ENCODE measurements at places on chromosomes 7 and 10.

- no peak for DNase-seq
These were observed 15.0 kb downstream of the FZD9 start for GRCh38 chr7:73448609-73449008.

DNA sequence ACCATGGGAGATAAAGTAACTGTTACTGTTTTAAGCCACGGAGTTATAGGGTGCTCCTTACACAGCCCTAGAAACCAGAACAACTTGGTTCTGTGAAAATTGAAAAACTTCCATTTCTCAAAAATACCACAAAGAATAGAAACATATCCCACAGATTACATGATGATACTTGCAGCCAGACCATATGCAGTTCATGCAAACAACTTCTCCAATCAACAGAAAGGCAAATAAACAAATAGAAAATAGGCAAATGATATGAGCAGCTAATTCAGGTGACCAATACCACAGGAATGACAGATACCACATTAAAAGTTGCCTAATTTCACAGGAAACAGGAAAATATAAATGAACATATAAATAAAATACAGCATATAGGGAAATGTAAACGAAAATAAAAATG is 297.5 kb downstream of the HTR7 start:
- no peak for DNase-seq

- no peak for DNase-seq
These were observed 433.4 kb upstream of the NFE2L3 start for GRCh38 chr7:25718596-25718995.

- DNase-seq: no peak
These were observed 2.8 kb downstream of the AGAP3 start for GRCh38 chr7:151088856-151089699.

GRCh38 chr10:35642035-35642792 is at the start of gene FZD8:
Gene FZD8 (minus strand): TSS chr10:35642296. CDS start chr10:35641429, 867 bp downstream.
- DNase-seq: peak; percentile 54

GRCh38 chr10:132137111-132138072 is 49.4 kb upstream of the DPYSL4 start:
- DNase-seq: no peak

GRCh38 chr10:4656576-4657194 is 169.3 kb upstream of the AKR1E2 start:
- DNase-seq: no peak

DNA sequence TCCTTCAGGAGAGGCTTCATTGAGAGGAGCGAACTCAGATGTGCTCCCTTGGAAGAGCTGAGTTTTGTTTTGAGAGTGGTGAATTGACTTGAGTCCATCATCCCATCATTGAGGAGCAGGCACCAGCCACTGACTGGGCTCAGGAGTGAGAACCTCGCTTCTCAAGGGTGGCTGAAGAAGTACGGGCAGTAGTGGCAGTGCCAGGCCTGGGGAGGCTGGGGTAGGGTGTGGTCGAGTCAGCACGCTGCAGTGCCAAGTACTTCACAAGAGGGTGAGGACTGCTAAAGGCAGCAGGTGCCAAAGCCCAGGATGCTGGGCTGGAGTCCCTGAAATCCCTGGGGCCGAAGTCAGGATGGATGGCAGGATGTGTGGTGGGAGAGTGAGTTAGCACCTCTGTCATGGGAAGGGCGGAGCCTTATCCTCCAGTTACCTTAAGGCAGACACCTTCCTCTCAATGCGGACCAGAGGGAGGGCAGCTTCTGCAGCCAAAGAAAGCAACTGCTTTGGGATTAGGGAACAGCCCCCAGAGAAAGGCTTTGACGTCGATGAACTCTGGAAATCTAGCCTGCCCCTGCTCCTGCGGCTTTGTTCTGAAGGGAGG is 210.3 kb downstream of the CAMK1D start:
- DNase-seq: no peak

GRCh38 chr10:83553366-83553765 is 585.9 kb upstream of the GHITM start:
- DNase-seq: no peak

DNA sequence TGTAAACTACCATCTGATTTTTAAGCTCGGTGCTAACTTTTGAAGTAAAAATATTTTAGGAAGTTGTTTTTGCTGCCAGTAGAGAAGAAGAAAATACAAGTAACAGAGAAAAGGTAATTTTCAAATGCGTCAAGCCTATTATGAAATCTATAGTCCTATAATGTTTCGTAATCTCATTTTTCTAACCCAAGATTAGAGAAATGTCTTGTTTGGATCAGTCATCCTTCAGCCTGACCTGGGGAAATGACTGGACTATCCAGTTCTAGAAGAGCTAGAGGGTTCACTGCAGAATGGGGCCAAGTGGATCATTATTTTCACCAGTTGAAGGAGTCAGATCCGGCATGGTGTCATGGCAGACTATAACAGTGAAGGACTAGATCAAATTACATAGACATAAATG is 62.7 kb upstream of the FGL2 start:
- no peak for DNase-seq

DNA sequence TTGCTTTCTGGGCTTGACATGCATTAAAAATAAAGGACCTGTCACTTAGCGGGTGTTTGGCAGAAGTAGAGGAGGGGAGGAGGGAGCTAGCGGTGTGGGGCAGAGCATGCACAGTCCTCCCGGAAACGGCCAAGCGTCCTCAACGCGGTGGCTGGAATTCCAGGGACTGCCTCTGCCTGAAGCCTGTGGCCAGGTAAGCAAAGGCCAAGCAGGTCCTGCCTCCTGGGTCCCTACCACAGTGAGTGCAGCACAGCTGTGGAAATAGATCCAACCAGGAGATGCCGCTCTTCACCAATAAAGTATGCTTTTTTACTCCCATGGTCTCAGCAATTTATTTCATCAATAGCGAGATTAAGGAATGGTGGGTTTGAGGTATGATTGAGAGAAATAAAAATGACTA is 323.4 kb downstream of the WDR37 start:
- no peak for DNase-seq

GRCh38 chr7:40489844-40490602 is 355.2 kb downstream of the SUGCT start:
- DNase-seq: no peak

GRCh38 chr10:62735464-62736167 is 68.9 kb upstream of the ADO start:
- no peak for DNase-seq

DNA sequence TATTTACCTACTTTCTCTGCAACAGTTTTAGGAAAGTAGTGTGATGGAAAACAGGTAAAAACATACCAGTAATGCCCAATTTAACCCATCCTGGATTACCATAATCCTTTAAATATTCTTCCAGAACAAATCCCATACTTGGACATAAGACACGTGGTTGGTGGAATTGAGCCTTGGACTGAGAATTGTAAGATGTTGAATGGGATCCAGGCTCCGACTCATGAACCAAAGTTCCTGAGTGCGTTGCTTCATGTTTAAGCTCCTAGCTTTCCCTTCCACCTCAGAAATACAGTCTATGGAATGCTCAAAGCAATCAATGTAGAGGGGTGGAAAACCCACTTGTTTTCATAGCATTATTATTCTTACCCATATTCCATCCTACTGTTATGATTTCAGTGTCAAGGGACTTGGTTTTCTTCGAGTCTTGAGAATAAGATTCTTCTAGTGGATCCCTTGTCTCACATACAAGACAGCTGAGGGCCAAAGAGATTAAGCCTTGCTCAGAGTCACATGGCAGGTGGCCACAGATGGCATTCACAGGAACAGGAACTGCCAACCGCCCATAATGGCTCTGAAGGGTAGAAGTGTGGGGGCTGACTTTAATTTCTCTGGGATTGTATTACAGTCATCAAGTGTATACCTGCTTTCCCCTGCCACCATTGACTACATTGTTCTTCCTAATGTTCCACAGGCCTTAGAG is 171.2 kb downstream of the GFRA1 start:
- no peak for DNase-seq

- DNase-seq: no peak
These were observed 539.4 kb upstream of the MGMT start for GRCh38 chr10:128927497-128928161.

DNA sequence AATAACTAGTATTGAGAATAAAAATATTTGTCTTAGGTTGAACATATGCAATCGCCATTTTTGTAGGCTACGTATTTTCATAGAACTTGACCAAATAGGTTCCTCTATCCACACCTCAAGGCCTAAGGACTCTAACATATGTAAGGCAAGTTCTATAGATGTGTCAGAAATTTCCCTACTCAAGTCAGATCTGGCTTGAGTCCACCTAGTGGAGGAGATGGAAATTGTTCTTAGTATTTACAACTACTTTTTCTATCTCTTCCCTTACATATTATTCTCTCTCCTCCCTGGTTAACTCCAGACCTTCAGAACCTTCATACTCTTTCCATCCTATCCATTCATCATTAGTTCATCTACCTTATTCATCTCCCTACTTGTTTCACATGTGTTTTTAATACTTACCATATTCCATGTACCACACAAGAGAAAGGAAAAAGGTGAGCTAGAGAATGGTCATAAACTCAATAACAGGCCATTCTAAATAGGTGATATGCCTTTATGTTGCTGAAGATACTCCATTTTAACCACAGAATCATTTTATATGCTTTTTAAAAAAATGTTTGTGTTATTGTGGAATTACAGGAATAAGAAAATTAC is 174.5 kb upstream of the HDAC9 start:
- no peak for DNase-seq

GRCh38 chr10:97584060-97584797 is at the start of gene HOGA1:
Gene HOGA1 (plus strand): TSS chr10:97584389. CDS start chr10:97584704, 315 bp downstream.
- no peak for DNase-seq

GRCh38 chr10:128063736-128064107 is 62.5 kb downstream of the MKI67 start:
- no peak for DNase-seq

GRCh38 chr7:29146057-29146706 is at the start of gene CPVL:
Gene CPVL (minus strand): TSS chr7:29146537. CDS start chr7:29121061, 25,476 bp downstream.
- no peak for DNase-seq

GRCh38 chr7:145123502-145123901 is 287.6 kb upstream of the TPK1 start:
- no peak for DNase-seq

- no peak for DNase-seq
These were observed 14.0 kb downstream of the MET start for GRCh38 chr7:116686033-116686432.

DNA sequence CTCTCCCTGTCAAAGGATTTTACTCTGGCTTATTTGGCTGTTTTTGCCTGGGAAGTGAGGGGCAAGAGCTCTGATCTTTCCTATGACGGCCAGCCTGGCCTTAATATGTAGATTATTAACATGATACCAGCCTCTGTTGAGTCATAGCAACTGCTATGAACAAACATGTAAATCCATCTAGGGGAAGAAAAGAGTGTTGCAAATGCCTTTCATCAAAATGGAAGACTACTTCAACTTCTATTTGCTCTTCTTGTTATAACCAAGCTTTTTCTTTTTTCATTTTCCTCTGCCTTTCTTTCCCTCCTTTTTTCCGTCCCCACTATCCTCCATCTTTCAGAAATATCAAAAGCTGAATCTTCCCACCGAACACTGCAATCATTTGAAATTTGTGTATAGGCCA is 46.6 kb downstream of the BTRC start:
- DNase-seq: no peak

DNA sequence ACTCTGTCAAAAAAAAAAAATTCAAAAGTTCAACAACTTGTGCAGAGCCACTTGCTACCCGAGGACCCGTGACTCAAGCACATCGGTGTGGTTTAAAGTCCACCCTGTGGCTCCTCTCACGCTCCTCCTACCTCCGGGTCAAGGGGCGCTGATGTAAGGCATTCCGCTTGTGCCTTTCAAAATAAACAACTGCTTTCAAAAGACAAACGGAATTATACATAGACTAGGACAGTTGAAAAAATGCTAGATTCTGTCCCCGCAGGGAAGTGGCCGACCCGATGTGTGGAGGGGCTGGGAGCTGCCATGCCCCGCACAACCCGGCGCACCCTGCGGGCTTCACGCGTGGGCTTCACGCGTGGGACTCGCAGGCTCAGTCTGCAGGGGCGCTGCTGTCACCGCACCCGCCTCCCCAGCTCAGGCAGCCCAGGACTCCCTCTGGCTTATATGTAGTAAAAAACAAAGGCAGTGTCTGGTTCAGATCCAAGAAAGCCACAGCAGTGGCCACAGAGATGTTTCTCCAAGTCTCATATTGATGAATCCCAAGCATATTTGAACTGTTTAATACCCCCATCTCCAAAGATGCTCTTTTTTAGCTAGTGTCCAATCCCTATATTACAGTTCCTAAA is 239.7 kb upstream of the INHBA start:
- DNase-seq: no peak

DNA sequence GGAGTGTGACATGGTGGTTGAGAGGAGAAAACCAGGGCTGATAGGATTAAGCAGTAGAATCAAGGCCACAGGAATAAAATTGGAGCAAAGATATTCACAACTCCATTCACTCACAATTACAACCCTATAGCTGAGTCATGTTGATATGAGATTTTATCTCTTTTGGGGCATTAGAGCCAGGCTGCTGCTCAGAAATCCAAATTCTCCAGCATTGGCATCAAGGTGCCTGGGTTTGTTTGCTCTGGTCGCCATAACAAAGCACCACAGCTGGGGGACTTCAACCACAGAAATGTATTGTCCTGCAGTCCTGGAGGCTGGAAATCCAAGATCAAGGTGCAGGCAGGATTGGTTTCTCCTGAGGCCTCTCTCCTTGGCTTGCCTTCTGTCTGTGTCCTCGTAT is 52.5 kb upstream of the GRB10 start:
- no peak for DNase-seq

GRCh38 chr10:126468467-126468866 is 80.2 kb upstream of the ADAM12 start:
- no peak for DNase-seq

GRCh38 chr7:80505900-80506500 is 5.9 kb downstream of the GNAT3 start:
- DNase-seq: no peak

GRCh38 chr10:15245530-15245929 is 77.0 kb upstream of the NMT2 start:
- no peak for DNase-seq

DNA sequence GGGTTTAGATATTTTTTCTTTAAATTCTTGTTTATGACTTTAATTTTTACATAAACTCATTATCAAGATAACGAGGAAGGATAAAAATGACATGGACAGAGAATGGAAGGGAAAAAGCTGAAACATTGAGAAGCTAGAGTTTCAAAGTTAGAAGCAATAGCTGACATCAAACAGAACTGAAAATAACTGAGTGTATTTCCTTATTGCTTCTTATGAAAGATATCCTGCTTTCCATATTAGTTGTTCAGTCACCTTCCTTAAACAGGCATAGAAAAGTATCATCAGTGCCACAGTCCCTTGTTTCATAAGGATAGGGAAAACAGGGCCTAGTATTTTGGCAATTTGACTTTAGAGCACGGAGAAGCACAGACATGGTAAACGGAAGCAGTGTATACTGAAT is 460.5 kb upstream of the GHITM start:
- DNase-seq: no peak

DNA sequence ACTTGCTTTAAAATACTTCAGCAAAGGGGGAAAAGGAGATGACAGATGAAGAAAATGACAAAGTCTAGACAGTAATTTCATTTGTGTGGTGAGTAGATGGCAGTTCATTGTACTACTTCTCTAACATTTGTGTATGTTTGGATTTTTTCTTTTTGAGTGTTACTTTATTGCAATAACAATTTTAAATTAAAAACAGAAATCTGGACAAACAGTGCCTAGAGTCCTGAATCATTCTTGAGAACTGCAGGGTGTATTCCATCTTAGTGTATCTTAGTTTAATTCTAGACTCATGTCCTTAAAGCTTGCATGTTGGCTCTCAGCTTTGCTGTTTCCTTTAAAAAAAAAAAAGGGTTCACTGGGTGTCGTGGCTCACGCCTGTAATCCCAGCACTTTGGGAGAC is 31.1 kb downstream of the HOXA1 start:
- DNase-seq: no peak
